Stimulated activated CD8-positive, alpha-beta memory T cell treated with anti-CD3 and anti-CD28 coated beads, Interleukin-4, amount 100 ng/mL, for 1 hour (primary cell): ENCODE measurements at places on chromosomes 7 and 10.

GRCh38 chr7:100826514-100827329 is 601 bp downstream of the EPHB4 start:
- DNase-seq, result no peak

GRCh38 chr10:18340496-18341051 is 200.3 kb downstream of the CACNB2 start:
- DNase-seq, result no peak

DNA sequence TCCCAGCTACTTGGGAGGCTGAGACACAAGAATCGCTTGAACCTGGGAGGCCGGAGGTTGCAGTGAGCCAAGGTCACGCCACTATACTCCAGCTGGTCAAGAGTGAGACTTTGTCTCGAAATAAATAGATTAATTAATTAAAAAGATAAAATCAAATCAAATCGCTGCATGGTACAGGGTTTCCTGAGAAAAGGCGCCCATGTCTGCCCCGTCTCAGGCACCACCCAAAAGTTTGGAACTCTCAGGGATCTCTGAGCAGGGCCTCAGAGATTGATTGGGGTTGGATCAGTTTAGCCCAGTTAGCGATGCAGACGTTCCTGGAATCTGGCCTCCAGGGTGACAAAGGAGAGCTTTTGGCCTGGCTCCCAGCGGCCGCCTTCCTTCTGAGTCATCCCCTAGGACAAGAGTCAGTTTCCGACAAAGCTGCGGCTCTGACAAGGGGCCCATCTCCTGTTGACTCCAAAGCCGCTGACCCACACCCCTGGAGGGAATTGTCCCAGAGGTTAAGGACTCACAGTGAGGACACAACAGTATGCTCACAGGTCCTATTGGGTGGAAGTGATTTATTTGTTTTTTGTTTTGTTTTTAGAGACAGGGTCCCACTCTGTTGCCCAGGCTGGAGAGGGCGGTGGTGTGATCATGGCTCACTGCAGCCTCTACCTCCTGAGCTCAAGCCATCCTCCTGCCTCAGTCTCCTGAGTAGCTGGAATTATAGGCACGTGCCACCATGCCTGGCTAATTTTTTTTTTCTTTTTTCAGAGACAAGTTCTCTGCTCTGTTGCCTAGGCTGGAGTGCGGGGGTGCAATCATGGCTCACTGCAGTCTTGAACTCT is 6.8 kb downstream of the ORAI2 start:
- no peak for DNase-seq

DNA sequence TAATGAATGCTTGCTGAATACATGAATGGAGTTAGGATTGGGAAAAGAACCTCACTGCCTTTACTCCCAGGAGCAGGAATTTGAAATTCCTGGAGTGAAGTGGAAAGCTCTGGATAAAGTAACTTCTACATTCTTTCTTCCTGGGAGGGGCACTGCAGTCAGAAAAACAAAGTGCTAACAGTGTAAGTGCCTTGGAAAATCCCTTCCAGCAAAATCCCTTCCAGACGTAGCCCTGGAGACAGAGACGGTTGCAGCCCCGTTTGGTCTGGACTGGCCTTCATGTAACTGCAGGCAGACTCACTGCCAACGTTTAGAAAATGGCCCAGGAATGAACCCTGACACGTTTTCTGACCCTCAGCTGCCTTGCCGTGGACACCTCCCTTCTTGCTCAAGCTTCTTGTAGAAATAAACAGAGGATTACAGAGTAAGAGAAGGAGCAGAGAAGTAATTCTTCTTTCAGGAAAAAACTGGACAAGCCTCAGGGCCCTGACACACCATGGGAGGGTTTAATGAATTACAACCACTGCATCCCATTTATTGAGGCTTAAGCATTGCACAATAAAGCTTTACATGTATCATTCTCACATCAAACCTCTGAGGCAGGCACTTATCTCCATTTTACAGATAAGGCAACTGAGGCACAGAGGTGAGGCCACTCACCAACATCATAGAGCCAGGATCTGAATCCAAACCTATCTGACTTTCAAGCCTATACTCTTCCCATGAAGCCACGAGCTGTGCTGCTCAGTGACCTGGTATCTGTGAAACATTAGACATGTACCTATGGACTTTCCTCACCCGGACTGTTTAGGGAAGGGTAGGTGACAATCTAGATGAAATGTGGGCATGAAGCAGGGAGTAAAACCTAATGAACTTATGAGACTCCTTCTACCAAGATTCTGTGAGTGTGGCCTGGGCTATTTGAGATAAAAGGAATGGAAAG is 7.8 kb downstream of the ITPRIP start:
- DNase-seq, result no peak
